ENCODE measurements at places on chromosomes 5 and 9. TPM values are rescaled to one million over a fixed set of nuclear protein-coding genes. Genes with fewer than 3 reads are reported as not detected.

Gene COL15A1
- total RNA-seq = not detected

Gene FGF10
- total RNA-seq = not detected

Gene CSF1R
- total RNA-seq = not detected

Gene PCDHA7
- not detected for total RNA-seq

Gene LCP2
- not detected for total RNA-seq

Gene WNT8A
- total RNA-seq = not detected

Gene N4BP3
- total RNA-seq = 0.39 TPM

Gene ADAMTS16
- total RNA-seq = not detected

Gene PCDHGA9
- total RNA-seq = 0.31 TPM

Gene SLC25A2
- total RNA-seq = not detected

Gene PRDM9
- total RNA-seq = not detected

Gene HRH2
- not detected for total RNA-seq

Gene ZDHHC11B
- 5.2 TPM for total RNA-seq

Gene CFAP90
- not detected for total RNA-seq

Gene ANKRD33B
- total RNA-seq = not detected

Gene IRGM
- total RNA-seq = not detected

Gene ANKRD34B
- total RNA-seq = not detected

All from HT-29 (cell line).